ENCODE measurements at places on chromosomes 4 and X.

- no peak for DNase-seq
Observed at GRCh38 chr4:19304028-19304427, 947.7 kb upstream of the SLIT2 start.

GRCh38 chr4:138400543-138400942, 158.4 kb upstream of the SLC7A11 start:
- no peak for DNase-seq

DNA sequence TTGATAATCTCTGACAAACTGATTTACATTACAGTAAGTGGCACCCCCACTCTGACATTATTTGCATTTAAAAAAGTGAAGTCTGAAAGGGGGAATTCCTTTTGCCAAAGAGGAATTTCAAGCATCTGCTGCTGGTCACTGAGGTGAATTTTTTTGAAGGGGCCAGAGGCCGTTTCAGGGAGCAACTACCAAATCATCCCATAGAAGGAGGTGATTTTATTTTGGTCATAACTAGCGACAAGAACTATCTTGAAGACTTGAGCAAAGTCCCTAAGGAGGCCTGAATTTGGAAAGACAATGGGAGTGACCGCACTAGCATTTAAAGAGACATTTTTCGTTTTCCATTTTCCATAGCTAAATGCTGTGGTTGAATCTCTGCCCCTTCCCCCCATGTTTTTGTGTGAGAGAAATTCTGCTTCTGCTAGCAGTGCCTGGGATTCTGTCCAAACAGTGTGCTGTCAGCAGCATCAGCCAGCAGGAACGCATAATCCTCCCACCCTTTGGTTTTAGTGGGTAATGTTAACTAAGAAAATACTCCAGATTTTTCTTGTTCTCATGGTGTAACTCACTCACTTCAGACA, 110.1 kb upstream of the MED14 start:
- DNase-seq, result no peak

DNA sequence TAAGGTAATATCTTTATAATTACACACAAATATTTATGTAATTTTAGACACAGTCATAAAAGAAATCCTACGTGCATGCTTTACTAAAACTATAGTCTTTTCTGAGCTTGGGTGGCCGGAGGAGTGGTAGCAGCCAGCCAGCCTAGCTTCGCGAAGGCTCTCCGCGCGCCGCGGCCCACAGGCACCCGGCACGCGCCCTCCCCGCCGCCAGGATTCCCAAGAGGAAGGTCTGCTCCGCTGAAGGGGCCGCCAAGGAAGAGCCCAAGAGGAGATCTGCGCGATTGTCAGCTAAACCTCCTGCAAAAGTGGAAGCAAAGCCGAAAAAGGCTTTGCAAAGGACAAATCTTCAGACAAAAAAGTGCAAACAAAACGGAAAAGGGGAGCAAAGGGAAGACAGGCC, 8.7 kb upstream of the PJA1 start:
- DNase-seq, result no peak

DNA sequence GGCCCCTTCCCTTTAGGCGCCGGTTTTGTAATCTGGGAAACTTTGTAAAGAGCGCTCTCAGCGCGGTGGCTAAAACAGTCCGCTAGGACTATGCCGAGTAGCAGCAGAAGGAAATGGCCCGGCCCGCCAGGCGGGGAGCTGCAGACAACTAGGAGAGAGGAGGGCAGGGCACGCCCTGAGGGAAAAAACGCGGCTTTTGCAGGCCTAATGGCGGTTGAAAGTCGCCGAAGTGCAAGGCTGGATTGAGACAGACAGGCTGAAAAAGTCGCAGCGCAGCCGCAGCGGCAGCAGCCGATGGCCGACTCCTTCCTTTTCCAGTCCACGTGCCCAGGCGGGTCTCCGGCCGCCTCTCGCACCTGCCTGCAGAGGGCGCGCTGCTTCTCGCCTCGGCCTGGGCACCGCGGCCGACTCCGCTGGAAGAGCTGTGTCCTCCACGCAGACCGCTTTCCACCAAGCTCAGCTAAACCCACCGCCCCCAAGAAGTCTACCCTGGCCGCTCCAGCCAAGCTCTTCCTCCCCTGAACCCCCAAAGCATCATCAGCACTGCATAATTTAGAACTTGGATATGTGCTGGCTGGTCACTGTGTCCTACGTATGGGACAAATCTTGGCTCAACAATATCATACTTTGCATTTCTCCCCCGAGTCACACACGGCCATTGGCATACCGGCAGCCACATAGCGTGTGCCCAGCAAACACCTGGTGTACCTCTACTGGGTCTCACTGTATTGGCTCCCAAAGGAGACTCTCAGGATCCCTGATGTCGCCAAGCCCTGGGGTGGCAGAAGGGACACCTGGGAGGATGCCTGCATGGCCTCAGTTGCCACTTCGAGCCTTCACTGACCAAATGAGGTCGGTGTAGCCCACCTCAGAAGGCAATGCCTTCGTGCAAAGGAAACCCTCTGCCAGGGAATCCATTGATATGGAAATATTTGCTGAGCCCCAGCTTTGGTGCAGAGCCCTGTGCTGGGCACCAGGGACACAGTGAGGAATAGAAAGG, 14.5 kb downstream of the SLC25A5 start:
- peak; percentile 75 for DNase-seq

Data from left colon (tissue), 2 donors.